Cardiac muscle cell (in vitro differentiated cells and primary cell): ENCODE measurements at places on chromosomes 1 and 21. TPM values are rescaled to one million over a fixed set of nuclear protein-coding genes. Genes with fewer than 3 reads are reported as not detected.
A peak's percentile ranks its signal among the peaks of the same experiment; 100 is the strongest.

- no peaks in the 10 kb centered on the region for H3K27me3 ChIP-seq
- DNase-seq, result no peak
- H3K27ac ChIP-seq, result no peak overlapping the region
- no peaks in the 10 kb centered on the region for H3K36me3 ChIP-seq
Observed at GRCh38 chr1:71804140-71804539, 478.2 kb downstream of the NEGR1 start.

DNA sequence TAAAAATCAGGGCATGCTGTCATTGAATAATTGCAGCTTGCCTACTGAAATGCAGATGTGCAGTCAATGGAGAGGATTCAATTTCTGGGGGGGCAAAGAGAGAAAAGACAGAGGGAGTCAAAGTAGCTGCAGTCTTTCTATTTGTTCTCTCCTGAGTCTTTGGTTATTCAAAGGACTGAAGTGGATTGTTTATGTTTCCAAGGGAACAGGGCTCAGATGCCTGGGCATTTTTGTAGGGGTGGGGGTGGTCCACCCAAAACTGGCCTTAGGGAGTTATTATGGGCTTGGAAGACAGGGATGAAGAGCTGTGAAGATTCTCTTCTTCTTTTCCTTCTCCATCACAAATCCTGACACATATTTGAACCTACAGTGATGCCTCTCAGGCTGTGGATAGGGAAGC lies 408.8 kb upstream of the DAB1 start:
- H3K27ac ChIP-seq, result no peak overlapping the region
- H3K27me3 ChIP-seq, result no peaks in the 10 kb centered on the region
- H3K36me3 ChIP-seq, result no peaks in the 10 kb centered on the region
- no peaks in the 10 kb centered on the region for H3K4me1 ChIP-seq
- H3K4me3 ChIP-seq, result no peak overlapping the region

Gene UBASH3A
- not detected in 2 replicates for total RNA-seq

GRCh38 chr1:103529746-103530145 lies 4.2 kb downstream of the RNPC3 start:
- H3K4me3 ChIP-seq, result no peak overlapping the region
- H3K27ac ChIP-seq, result no peak overlapping the region
- H3K36me3 ChIP-seq, result peaks cover 3% of the 10 kb centered on the region
- DNase-seq, result no peak

- H3K27ac ChIP-seq, result no peak overlapping the region
- DNase-seq, result no peak
- no peak overlapping the region for H3K4me3 ChIP-seq
- H3K4me1 ChIP-seq, result no peaks in the 10 kb centered on the region
- no peaks in the 10 kb centered on the region for H3K27me3 ChIP-seq
- H3K36me3 ChIP-seq, result no peaks in the 10 kb centered on the region
Observed at GRCh38 chr1:198764748-198765147, 125.9 kb downstream of the PTPRC start.

GRCh38 chr1:42737257-42737656 lies 2.8 kb downstream of the CLDN19 start:
- H3K4me1 ChIP-seq, result peaks cover 14% of the 10 kb centered on the region
- H3K36me3 ChIP-seq, result no peaks in the 10 kb centered on the region
- no peak overlapping the region for H3K27ac ChIP-seq
- no peaks in the 10 kb centered on the region for H3K27me3 ChIP-seq
- DNase-seq, result no peak

DNA sequence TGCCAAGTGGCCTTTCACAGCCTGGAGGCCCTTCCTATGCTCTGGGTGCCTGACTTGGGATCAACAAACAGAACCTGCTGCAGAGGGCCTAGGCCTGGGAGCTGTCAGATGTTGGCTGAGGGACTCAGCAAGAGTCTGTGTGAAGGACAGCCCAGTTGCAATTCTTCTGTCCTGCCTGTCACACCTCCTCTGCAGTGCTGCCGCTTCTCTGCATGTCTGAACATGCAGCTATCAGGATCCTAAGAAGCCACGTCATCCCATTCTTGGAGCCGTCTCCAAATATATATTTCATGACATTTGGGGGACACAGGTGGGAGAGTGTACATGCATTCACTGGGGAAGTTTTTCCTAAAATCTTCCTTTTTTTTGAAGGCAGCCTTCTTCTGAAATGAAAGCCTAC lies 8.6 kb downstream of the FCAMR start:
- no peak overlapping the region for H3K27ac ChIP-seq
- H3K27me3 ChIP-seq, result no peaks in the 10 kb centered on the region
- no peaks in the 10 kb centered on the region for H3K36me3 ChIP-seq

DNA sequence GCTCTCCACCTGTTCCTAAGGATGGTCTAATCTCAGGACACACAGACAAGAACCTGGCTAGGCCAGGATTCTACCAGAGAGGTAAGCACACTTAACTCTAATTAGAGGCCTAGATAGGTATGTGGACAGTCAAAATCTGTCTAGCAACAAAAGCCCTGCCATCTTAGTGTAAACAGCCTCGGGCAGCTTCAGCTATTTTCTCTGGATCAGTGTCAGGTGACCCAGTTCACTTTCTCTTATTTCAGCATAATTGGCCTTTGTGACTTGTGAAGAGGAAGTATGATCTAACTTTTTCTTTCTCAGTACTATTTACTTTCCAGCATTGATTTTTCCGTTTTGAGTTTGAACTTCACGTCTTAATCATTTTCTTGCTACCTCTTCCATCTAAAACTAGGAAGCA lies 217.7 kb downstream of the CRB1 start:
- H3K4me3 ChIP-seq, result no peak overlapping the region
- H3K36me3 ChIP-seq, result no peaks in the 10 kb centered on the region
- H3K27me3 ChIP-seq, result no peaks in the 10 kb centered on the region
- H3K27ac ChIP-seq, result no peak overlapping the region
- DNase-seq, result no peak

DNA sequence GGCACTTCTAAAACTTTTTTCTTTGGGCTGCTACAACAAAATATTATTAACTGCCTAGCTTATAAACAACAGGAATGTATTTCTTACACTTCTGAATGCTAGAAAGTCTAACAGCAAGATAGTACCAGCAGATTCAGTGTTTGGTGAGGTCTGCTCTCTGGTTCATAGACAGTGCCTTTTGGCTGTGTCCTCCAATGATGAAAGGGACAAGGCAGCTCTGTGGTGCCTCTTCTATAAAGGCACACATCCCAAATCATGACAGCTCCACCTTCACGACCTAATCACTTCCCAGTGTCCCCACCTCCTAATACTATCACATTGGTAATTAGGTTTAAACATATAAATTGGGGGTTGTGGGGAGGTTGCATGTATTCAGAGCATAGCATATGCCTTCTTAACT lies 9.5 kb downstream of the CFH start:
- no peaks in the 10 kb centered on the region for H3K27me3 ChIP-seq
- no peak for DNase-seq
- H3K36me3 ChIP-seq, result no peaks in the 10 kb centered on the region
- H3K4me3 ChIP-seq, result no peak overlapping the region
- no peak overlapping the region for H3K27ac ChIP-seq

Gene AUNIP
- total RNA-seq, result 3.0 and 4.4 TPM in 2 replicates

- no peaks in the 10 kb centered on the region for H3K4me1 ChIP-seq
- no peaks in the 10 kb centered on the region for H3K36me3 ChIP-seq
- H3K27ac ChIP-seq, result no peak overlapping the region
- DNase-seq, result no peak
- H3K4me3 ChIP-seq, result no peak overlapping the region
Observed at GRCh38 chr1:207424570-207425131, 29.5 kb upstream of the CR2 start.

Gene OLIG2
- total RNA-seq, result 0.09 TPM in 1 of 2 replicates, not detected in the other

- no peak for DNase-seq
- no peaks in the 10 kb centered on the region for H3K27me3 ChIP-seq
- no peak overlapping the region for H3K27ac ChIP-seq
- no peak overlapping the region for H3K4me3 ChIP-seq
- H3K4me1 ChIP-seq, result no peaks in the 10 kb centered on the region
- H3K36me3 ChIP-seq, result no peaks in the 10 kb centered on the region
Observed at GRCh38 chr1:178941261-178941689, 70.4 kb upstream of the ANGPTL1 start.

- DNase-seq, result peak; percentile 42
- H3K27me3 ChIP-seq, result peaks cover 49% of the 10 kb centered on the region
- H3K4me1 ChIP-seq, result no peaks in the 10 kb centered on the region
Observed at GRCh38 chr1:46547481-46548383, 3.7 kb downstream of the KNCN start.

- H3K27me3 ChIP-seq, result no peaks in the 10 kb centered on the region
- no peak overlapping the region for H3K27ac ChIP-seq
- no peaks in the 10 kb centered on the region for H3K4me1 ChIP-seq
Observed at GRCh38 chr1:30323352-30323751, 400.0 kb downstream of the MATN1 start.

GRCh38 chr21:44778499-44778911 lies 23.1 kb downstream of the UBE2G2 start:
- no peak overlapping the region for H3K27ac ChIP-seq
- no peaks in the 10 kb centered on the region for H3K27me3 ChIP-seq
- DNase-seq, result no peak

DNA sequence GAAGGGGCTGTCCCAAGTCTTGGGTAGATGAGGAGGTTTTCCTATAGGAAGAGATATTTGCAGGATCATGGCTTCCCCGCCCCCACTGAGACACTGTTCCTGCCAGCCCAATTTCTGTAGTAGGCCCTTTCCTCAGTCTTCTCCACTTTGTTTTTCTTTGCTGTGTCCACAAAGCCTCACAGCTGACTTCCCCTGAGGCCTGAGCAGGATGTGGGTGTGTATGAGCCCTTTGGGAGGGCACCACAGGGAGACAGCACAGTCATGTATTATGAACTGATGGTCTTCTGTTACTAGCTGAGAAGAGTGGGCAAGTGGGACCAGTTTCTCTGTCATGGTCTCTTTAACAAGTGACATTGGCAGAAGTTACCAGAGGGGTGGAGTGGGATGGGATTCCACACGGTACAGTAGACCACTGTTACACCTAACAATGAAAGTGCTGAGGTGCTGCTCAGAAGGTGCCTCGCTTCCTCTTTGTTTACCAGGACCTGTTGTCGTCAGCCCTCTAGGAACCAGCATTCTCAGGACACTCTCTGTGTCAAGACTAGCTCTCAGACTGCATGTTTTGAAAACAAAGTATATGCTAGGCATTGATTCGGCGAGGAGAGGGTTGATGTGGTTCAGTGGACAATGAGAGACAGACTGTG lies 253.8 kb upstream of the HOOK1 start:
- H3K4me3 ChIP-seq, result no peak overlapping the region
- H3K27ac ChIP-seq, result no peak overlapping the region
- H3K36me3 ChIP-seq, result no peaks in the 10 kb centered on the region
- no peaks in the 10 kb centered on the region for H3K27me3 ChIP-seq
- H3K4me1 ChIP-seq, result no peaks in the 10 kb centered on the region

GRCh38 chr1:209607102-209607794 lies 23.7 kb downstream of the CAMK1G start:
- H3K4me1 ChIP-seq, result peaks cover 21% of the 10 kb centered on the region
- no peak overlapping the region for H3K27ac ChIP-seq
- H3K4me3 ChIP-seq, result no peak overlapping the region
- no peaks in the 10 kb centered on the region for H3K27me3 ChIP-seq
- DNase-seq, result no peak
- no peaks in the 10 kb centered on the region for H3K36me3 ChIP-seq

GRCh38 chr1:14915356-14916054 lies 238.0 kb upstream of the TMEM51 start:
- no peak overlapping the region for H3K4me3 ChIP-seq
- H3K4me1 ChIP-seq, result no peaks in the 10 kb centered on the region
- no peaks in the 10 kb centered on the region for H3K27me3 ChIP-seq
- DNase-seq, result peak; percentile 47

GRCh38 chr1:247212012-247212411 lies 40.2 kb upstream of the ZNF124 start:
- H3K4me1 ChIP-seq, result peaks cover 4% of the 10 kb centered on the region
- no peak for DNase-seq
- H3K27me3 ChIP-seq, result no peaks in the 10 kb centered on the region
- no peaks in the 10 kb centered on the region for H3K36me3 ChIP-seq

Gene CRYZ
- 50.1 and 62.2 TPM in 2 replicates for total RNA-seq

DNA sequence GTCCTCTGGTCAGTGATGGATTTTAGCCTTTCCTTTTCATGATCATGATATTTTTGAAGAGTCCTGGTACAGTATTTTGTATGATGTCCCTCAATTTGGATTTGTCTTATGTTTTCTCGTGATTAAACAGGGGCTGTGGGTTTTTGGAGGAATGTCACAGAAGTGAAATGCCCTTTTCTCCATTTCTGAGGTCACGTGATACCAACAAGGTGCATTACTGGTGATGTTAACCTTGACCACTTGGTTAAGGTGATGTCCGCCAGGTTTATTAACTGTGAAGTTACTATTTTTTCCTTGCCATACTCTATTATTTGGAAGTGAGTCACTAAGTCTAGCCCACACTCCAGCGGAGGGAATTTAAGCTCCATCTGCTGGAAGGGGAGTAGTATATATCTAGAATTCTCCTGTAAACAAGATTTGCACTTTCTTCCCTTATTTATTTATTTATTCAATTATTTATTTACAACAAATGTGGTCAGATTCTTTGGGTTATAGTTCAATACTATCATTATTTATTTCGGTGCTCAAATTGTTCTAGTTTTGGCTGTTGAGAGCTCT lies 123.4 kb downstream of the HIVEP3 start:
- H3K4me3 ChIP-seq, result no peak overlapping the region
- H3K4me1 ChIP-seq, result no peaks in the 10 kb centered on the region
- peak; percentile 63 for DNase-seq
- H3K36me3 ChIP-seq, result no peaks in the 10 kb centered on the region
- no peak overlapping the region for H3K27ac ChIP-seq

- H3K4me3 ChIP-seq, result no peak overlapping the region
- H3K36me3 ChIP-seq, result no peaks in the 10 kb centered on the region
- no peaks in the 10 kb centered on the region for H3K27me3 ChIP-seq
- peaks cover 38% of the 10 kb centered on the region for H3K4me1 ChIP-seq
- no peak for DNase-seq
Observed at GRCh38 chr1:85219853-85220610, 19.2 kb upstream of the SYDE2 start.

Gene URB1
- total RNA-seq, result 10.7 and 13.9 TPM in 2 replicates

Gene SH3BP5L
- 34.8 and 39.7 TPM in 2 replicates for total RNA-seq

Gene SLC66A1
- 21.1 and 34.3 TPM in 2 replicates for total RNA-seq

DNA sequence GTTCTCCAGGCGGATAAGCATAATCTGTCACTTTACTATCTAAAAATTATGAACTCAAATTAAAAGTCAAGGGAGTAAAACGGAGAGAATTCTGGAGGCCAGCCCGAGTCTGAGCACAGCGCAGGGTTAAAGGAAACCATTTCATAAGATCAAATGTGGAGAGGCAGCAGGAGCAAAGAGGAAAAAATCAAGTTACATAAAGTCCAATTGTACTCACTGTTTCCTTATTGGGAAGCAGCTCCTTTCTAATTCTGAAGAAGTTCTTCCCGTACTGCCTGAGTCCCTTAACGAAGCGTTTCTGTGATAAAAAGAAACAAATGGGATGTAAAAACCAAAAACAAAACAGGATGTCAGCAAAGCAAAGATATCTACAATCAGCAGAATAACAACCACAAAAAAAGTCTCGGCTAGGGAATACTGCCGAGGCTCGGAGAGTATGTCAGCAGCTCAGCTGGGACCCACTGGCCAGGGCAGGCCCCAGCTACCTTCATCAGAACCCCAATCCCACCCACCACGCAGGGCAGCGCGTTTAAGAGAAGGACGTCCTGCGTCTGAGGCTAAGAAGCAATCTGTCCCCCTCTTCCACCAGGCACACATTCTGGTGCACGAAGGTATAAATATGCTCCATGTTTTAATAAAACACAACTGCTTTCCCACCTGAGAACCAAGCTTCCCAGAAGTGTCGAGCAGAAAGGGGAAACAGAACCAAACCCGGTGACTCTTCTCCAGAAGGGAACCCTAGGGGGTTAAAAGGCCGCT lies 104.8 kb downstream of the SLC45A1 start:
- DNase-seq, result peak; percentile 43
- peak overlapping the region; percentile 95 for H3K27ac ChIP-seq
- H3K36me3 ChIP-seq, result no peaks in the 10 kb centered on the region
- H3K27me3 ChIP-seq, result no peaks in the 10 kb centered on the region

Gene RORC
- total RNA-seq, result not detected in 2 replicates

GRCh38 chr1:67711855-67712212 lies 26.8 kb downstream of the GADD45A start:
- H3K27me3 ChIP-seq, result no peaks in the 10 kb centered on the region
- H3K27ac ChIP-seq, result peak overlapping the region; percentile 42
- peaks cover 11% of the 10 kb centered on the region for H3K4me1 ChIP-seq
- H3K4me3 ChIP-seq, result no peak overlapping the region
